Activated CD8-positive, alpha-beta memory T cell treated with anti-CD3 and anti-CD28 coated beads for 1 hour (primary cell): ENCODE measurements at places on chromosomes 3 and 15.
A peak's percentile ranks its signal among the peaks of the same experiment; 100 is the strongest.

GRCh38 chr3:152213203-152213602 is 55.5 kb upstream of the MBNL1 start:
- no peak for DNase-seq

GRCh38 chr3:165211721-165212120 is 15.5 kb upstream of the SLITRK3 start:
- DNase-seq: no peak

GRCh38 chr15:71659730-71660067 is 150.7 kb upstream of the NR2E3 start:
- no peak for DNase-seq

- DNase-seq: no peak
Measured at GRCh38 chr3:126540951-126541627, 17.1 kb downstream of the CHST13 start.

GRCh38 chr3:194284351-194284750 is 66.8 kb downstream of the CPN2 start:
- DNase-seq: no peak

DNA sequence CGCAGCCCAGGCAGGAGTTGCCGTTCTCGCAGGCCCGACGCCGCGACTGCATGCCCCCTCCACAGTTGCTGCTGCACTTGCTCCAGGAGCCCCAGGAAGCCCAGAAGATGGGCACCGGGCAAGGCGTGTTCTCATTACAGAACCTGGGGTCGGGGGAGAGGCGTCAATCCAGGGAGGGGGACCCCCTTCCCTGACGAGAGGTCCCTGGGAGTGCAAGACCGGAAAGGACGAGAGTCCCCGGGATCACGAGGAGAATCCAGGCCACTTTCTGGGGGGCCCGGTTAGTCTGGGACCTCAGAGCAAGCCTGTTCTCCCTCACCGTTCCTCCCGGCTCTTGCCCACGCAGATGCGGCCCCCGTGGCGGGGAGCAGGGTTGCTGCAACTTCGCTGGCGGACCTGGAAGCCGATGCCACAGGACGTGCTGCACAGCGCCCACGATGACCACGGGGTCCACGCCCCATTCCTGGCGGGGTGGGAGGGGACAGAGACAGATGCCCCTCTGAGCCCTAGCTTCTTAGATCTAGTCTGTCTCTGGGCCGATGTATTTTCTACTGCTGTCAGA is 113.9 kb downstream of the SEMA5B start:
- DNase-seq: no peak

GRCh38 chr3:46943237-46944187 is 33.0 kb downstream of the CCDC12 start:
- no peak for DNase-seq

DNA sequence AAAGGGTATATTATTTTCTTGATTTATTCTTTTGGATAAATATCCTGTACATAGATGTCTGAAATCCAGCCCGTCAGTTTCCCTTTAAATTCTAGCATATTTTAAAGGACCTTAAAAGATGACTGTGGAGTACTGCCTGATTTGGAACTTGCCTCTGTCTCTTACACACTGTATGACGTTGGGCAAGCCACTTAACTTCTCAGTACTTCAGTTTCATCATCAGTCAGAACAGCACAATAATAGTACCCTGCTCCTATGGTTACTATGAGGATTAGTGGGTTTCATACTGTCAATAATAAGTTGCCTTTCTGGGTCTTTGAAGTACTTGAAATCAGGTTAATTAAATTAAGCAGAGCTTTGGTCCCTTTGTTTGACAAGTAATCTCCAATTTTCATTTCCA is 374.3 kb downstream of the TIGIT start:
- no peak for DNase-seq

DNA sequence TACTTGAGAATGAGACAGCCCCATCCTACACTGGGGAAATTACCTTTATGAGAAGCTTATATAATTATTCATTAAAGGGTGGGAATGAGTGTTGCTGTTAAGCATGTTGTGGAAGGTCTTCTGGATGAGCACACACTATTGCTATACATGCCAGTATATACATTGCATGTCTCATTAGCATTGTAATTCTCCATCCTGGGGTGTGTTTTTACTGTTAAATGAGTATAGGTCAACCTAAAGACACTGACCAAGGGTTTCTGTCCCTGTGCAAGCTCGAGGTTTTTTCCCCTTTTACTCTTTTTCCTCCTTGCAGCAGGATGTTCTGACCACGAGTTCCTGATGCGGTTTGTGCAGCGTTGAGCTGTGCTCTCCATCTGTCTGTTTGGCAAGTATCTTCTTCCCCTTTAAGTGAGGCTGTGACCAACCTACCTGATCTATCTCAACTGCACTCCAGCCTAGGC is 7.2 kb upstream of the IVD start:
- DNase-seq: no peak

GRCh38 chr3:59191651-59192050 is 141.8 kb upstream of the CFAP20DC start:
- DNase-seq: no peak

GRCh38 chr15:88450125-88450798 is 16.9 kb downstream of the MRPL46 start:
- DNase-seq: peak; percentile 8

- DNase-seq: no peak
Measured at GRCh38 chr3:111068574-111068973, 3.0 kb upstream of the NECTIN3 start.

GRCh38 chr15:43249236-43249635 is 17.5 kb downstream of the TGM5 start:
- DNase-seq: no peak
